ENCODE measurements at places on chromosomes 2 and 18. TPM values are rescaled to one million over a fixed set of nuclear protein-coding genes. Genes with fewer than 3 reads are reported as not detected.
A peak's percentile ranks its signal among the peaks of the same experiment; 100 is the strongest.

KIF5C gene
- 14.7 TPM for total RNA-seq

RAX gene
- total RNA-seq: not detected

SETBP1 gene
- 15.8 TPM for total RNA-seq

RHBDD1 gene
- 43.0 TPM for total RNA-seq

UBR3 gene
- 19.8 TPM for total RNA-seq

G6PC2 gene
- total RNA-seq: not detected

ASXL3 gene
- not detected for total RNA-seq

MYCN gene
- total RNA-seq: not detected

NYAP2 gene
- total RNA-seq: not detected

- no peak for DNase-seq
These were observed 57.4 kb upstream of the MSH2 start for GRCh38 chr2:47345590-47345924.

DNA sequence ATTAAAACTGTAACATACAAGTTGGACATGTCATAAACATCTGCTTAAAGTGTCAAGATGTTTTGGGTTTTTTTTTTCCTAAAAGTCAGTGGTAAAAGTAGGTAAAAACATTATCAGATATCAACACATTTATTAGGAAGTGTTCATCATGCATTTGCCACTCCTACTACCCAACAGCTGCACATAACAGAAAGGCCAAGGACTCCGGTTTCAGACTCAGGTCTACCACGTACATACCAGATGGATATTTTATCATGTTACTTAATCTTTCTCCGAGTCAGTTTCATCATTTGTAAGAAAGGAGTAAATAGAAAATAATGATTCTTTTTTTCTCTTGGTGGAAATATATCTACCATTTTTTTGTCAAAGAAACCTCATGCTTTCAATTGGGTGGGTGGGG, 192.3 kb downstream of the UBE2E3 start:
- no peak for DNase-seq

DNA sequence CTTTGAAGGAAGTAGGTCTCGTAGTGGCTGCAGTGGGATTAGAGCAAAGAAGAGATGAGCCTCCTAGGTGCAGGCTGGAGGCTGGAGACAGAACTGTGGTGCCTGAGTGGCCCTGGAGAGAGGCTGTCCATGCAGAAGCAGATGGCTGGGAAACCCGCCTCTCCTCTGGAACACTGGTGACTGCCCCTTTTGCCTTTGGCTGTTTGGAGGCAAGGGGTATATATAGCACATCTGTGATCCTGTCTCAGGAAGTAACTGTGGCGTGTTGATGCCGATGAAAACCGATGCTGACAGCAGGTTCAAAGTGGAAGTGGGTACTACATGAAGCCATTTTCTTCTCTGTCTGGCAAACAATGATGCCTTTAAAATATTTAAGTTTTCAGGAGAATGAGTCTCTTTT, 43.5 kb downstream of the SLC9A2 start:
- no peak for DNase-seq

- DNase-seq: no peak
These were observed 45.9 kb downstream of the HS1BP3 start for GRCh38 chr2:20604951-20605381.

DNA sequence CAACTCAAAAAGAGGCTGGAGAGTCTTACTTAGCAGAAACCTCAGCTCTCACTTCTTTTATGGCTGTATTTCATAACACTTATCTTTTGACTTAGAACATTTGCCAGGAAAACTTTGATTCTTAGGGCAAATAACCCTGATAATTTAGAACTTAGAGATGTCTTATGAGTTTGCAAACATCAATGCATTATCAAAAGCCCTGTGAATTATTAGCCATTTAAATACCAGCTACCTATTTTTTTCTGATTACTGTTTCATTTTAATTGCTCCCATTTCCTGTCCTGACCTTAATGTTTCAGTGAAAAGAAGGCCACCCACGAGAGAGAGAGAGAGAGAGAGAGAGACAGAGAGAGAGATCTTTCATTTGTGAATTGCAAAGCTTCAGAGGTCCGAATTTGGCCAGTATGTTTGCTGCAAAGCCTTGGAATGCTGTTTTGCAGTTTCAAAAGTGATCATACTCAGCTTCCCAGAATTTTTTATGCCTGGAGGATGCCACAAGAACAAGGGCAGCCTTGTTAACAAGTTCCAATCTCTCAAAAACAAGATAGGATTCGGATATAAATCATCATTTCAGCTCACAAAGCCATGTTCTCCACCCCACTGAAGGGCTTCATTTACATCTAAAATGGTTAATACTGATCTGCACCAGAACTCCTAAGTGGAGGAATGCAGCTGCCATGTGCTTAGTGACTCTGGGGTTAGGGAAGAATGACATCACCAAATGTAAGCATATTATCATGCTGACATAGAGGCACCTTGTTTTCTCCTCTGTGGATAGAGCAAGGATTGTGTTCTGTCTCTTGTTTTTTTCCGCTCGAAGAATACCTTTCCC, 478.2 kb downstream of the ARHGAP15 start:
- DNase-seq: no peak

DNA sequence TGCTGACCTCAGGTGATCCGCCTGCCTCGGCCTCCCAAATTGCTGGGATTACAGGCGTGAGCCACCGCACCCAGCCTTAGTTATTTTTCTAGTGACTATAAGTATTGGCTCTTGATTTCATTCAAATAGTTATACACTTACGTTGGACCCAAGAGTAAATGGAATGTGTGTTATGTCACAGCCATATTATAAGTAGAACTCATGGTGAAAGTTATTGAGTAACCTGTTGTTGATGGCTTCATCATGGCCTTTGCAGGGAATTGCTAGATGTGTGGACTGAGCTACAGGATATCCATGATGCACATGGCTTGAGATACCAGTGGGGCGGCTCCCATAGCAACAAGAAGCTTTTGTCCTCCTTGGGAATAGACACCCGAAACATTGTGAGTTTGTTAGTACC, 44.7 kb downstream of the AFTPH start:
- DNase-seq: no peak

GRCh38 chr2:121359716-121360565, 74.9 kb upstream of the TFCP2L1 start:
- no peak for DNase-seq

- DNase-seq: no peak
These were observed 2055.1 kb upstream of the CELF4 start for GRCh38 chr18:39620551-39621168.

DNA sequence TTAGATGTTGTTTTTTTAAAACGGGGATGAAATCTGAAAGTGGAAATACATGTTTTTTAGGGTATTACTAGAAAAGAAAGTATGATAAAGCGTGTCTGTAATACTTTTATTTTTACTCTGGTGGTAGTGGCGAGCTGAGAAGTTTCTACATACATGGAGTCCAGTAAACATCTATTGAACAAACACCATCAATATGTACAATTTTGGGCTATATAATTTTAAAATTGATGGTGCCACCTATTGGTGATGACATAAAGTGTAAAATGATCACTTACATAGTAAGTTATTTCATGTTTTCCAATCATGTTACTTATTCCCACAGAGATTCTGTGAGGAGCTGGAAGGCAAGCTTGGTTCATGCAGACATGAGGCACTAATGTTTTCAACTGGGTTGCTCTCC, 31.5 kb upstream of the NFE2L2 start:
- DNase-seq: no peak

- DNase-seq: peak; percentile 33
These were observed 132.7 kb upstream of the XPO1 start for GRCh38 chr2:61670591-61671501.

GRCh38 chr2:127577208-127577475, 41.7 kb downstream of the MYO7B start:
- DNase-seq: peak; percentile 13

DNA sequence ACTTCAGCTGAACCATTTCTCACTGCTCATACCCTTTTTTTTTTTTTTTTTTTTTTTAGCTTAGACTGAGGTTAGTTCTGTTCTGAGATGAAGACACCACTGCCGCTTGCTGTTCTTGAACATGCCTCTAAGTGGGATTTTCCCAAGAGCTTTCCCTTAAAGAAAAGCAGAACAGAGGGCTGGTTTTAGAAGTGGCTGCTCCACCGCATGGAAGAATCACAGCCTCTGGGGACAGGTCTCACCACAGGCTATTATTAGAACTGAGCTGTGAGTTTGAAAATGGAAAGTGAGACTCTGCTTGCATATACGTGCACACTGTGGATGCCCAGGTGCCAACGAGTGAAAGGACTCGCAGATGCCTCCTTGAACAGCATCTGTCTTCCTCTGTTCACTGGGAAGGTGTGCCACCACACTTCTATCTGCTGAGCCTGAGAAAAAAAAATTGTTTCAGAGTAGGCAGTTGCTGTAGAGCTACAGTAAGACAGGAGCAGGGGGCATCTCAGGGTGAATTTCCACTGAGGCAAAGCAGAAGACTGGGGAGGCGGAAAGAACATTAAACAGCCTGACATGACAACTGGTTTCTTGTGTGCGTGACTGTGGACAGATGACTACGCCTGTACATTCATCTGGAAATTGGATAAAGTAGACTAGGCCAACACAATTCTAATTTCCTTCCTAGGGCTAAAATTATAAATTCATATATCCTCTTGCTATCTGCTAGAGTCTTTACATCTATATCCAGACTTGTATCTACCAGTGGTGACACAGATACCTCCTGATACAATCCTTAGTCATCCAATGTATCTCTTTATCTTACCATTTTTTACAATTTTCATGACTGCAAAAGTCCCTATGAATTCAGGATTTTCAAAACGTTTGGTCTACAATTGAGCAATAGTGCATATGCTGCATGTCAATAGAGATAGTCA, 1045.7 kb upstream of the CELF4 start:
- DNase-seq: no peak

DNA sequence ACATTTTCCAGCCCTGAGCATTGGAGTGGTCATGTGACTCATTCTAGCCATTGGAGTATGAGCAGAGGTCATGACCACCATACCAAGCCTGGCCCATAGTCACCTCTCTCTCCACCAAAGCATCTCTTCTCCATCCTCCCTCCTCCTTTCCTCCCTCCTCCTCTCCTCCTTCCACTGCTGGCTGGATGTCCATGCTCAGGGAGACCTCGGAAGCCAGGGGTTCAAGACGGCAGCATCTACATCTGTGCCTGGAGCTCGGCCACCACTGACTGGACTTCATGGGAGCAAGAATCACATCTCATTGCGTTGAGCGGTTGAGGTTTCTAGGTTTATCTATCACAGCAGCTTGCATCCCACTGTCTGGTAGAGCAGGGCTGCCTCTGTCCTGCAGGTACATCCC, 252.4 kb downstream of the NDUFA10 start:
- DNase-seq: no peak

Data from activated CD4-positive, alpha-beta memory T cell treated with anti-CD3 and anti-CD28 coated beads, Interleukin-2, amount 10 ng/mL, durations not matched to agents 7 days and 5 days (primary cell).